Mesothelial cell of epicardium (in vitro differentiated cells): ENCODE measurements at places on chromosomes 3 and 15.

DNA sequence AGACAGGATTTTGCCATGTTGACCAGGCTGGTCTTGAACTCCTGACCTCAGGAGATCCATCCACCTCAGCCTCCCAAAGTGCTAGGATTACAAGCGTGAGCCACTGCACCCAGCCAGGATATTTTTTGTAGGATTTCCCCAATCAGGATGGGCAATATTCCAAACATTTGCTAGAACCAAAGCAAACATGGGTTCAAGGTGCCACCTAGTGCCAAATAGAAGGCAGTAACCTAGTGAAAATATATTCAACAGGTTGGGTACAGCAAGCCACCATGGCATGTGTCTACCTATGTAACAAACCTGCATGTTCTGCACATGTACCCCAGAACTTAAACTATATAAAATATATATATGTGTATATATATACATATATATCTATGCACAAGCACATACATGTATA, 185.9 kb upstream of the CADM2 start:
- no peak for DNase-seq

- DNase-seq = no peak
Observed at GRCh38 chr15:44427756-44428724, 611 bp downstream of the CTDSPL2 start.

GRCh38 chr3:183823963-183824362, 1.4 kb downstream of the MAP6D1 start:
- DNase-seq = no peak

- DNase-seq = no peak
Observed at GRCh38 chr3:189635339-189635738, 4.2 kb downstream of the TP63 start.

GRCh38 chr3:192514081-192514753, 213.1 kb downstream of the FGF12 start:
- peak; percentile 61 for DNase-seq

- DNase-seq = no peak
Observed at GRCh38 chr3:27507515-27508266, 23.5 kb upstream of the SLC4A7 start.

GRCh38 chr3:167559924-167560323, 86.1 kb upstream of the SERPINI2 start:
- no peak for DNase-seq

GRCh38 chr15:88707771-88708654, 69.2 kb downstream of the ISG20 start:
- DNase-seq = no peak

DNA sequence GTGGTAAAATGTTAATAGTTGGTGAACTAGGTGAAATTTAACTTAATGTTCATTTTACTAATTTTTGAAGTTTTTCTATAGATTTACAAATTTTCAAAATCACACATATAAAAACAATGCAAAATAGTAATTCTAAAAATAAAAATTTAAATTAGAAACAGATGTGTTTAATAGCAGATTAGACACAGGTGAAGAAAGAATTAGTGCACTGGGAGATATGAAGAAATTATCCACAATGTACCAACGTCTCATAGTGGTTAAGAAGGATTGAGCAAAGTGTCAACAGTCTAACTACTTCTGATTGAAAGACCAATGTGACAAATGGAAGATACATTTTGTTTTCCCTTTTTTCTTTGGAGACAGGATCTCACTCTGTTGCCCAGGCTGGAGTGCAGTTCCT, 26.5 kb downstream of the SPG11 start:
- DNase-seq = no peak

GRCh38 chr15:24957691-24958090, 2.9 kb downstream of the SNRPN start:
- DNase-seq = no peak

GRCh38 chr15:74786551-74787165, 4.8 kb downstream of the CSK start:
- DNase-seq = no peak

DNA sequence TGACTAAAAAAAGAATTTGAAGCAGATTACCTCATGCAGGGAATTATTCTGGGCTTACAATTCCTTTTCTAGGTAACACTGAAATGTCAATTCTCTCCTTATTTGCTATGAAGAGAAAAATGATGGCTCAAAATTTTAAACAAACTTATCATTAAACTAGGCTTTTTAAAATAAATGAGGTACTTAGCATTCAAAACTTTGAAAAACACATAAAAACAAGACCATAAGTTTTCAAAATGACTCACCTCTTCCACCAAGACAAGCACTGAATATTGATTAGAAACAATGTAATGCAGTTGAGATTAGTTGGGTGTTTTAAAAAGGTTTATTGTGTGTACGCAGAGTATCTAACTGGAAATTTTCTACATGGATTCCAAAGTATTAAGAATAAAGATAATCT, 154.6 kb downstream of the ADAM10 start:
- no peak for DNase-seq

DNA sequence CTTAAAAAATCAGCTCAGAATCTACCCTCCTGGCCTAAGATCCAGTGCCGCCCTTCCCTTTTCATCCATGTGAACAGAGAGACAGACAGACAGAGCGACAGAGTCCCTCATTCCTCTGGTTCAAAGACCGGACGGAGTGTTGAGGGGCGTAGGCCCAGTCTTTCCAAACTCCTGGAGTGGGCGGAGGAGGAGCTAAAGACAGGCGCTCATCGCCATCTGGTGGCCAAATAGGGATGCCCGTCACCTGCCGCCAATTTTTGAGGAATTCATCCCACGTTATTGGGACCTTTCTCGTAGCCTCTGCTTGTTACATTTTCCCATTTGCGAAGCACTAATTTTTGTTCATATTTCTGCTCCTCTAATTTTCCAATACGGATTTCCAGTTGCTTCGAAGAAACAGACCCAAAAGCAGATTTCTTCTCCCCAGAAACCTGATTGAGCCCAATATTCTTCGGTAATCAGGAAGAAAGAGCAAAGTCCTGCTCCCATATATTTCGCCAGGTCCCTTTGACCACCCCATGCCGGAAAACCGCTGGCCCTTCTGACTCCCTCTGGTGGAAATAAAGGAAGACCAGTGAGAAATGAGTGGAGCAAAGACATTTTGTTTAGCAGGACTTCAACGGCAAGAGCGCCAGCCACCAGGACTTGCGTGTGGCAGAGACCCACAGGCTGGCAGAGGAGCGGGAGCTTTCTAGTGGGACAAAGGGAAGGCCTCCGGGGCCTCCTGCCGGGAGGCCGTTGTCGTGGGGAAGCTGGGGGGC, 88.0 kb downstream of the LRRK1 start:
- DNase-seq = peak; percentile 46

- DNase-seq = no peak
Observed at GRCh38 chr3:153026026-153026425, 136.0 kb upstream of the RAP2B start.

DNA sequence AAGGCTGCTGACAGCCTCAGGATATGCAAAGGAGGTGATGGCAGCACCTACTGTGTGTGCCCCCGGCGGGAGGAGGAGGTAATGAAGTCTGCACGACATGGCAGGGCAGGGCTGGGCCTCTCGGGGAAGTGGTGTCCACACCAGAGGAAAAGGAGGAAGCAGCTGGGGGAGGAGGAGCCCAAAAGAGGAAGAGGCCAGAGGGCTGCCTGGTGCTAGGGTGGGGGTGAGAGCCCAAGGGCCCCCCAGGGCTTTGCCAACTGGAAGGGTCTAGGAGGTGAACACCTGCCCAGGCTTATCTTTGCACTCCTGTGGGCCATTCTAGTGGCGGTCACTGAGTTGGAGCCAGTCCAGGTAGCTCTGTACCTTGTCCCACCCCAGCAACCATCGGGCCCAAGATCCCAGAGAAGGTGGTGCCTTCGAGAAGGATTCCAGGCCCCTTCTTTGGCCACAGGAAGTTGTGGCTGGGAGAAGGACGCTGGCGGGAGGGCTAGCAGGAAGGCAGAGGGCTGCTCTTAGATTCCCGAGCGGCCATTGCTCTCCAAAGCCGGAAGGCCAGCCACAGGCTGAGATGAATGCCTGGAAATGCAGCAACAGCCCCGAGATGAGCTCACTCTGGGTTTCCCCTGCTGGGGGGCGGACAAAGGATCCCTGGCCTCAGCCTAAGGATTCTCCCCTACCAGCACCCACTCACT, 7.0 kb downstream of the GNAI2 start:
- no peak for DNase-seq

- DNase-seq = no peak
Observed at GRCh38 chr3:31790193-31791089, 190.6 kb downstream of the OSBPL10 start.

DNA sequence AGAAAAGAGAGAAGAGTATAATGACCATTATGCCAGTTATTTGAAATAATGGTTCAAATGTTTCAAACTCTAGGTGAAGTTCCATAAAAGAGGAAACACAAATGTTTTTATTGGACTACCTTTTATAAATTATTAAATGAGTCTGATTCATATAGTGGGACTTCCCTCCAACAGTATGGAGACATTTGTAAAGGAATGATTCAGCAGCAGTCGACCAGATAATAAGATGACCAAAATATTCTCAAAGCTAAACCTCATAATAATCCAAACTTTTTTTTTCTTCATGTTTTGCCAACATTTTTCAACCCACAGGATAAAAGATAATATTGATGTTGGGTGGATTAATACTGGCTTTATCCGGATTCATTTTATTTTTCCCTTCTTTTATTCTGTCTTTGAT, 18.8 kb downstream of the TIPARP start:
- no peak for DNase-seq

GRCh38 chr3:171838218-171838720, 4.9 kb upstream of the TMEM212 start:
- no peak for DNase-seq

DNA sequence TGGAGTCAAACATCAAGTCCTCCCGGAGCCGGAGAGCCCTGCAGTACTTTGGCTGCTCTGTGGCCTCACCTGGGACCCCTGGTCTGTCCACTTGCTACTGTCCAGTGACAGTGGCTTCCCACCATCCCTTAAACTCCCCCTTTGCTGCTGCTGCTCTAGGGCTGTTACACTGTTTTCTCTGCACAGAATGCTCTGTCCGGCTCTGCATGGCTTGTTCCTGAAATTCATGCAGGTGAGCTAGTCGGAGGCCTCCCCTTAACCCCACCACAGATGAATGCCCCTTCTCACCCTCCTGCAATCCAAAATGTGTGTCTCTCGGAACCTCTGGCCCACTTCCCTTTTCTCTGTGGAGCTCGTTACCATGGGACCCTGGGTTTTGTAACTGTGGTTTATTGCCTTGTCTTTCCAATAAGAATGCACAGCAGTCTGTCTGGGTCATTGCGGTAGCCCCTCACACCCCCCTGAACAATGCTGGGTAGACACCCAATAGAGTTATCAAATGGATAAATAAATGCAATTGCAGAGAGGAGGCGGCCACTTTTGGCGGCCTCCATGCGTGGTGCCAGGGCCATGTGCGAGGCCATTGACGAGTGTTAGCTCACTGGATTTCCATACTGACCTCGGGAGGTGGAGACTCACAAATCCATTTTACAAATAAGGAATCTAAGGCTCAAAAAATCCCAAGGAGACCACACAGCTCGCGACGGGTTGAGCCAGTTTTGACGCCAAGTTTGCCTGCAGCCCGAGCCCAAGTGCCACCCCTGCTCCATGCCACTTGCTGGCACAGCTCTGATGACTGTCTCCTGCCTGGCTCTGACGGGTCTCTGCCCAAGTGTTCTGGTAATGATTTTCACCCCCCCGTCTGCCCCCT, 48.5 kb downstream of the RGMA start:
- no peak for DNase-seq

DNA sequence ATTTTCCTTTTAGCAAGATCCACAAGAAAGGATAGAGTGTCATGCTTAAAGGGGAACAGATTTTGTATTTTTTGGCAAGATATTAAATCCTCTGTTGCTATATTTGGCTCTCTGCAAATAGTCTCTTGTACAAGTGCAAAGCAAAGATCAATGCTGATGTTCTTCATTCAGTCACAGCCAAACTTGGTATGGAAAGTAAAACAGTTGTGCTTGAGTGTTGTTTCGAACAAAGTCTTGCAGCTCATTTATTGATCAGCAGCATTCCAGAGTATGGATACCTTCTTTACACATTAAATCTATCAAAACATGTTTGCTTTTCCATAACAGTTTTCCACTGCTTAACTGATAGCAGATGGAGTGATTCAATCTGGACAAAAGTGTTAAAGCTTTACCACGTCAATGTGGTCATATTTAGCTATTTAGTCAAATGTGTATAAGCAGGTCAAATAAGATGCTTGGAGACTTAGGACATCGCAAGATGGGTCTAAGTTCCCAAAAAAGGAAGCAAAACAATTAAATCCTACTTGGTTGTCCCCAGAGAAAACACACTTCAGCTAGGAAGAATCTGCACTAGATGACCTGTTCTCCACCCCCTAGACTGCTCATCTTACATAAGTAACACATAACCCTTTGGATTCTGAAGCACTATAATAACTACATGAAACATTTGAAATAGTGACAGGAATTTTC, 52.4 kb downstream of the VGLL3 start:
- DNase-seq = no peak

- DNase-seq = no peak
Observed at GRCh38 chr15:49410641-49411040, 12.4 kb upstream of the FGF7 start.

- DNase-seq = no peak
Observed at GRCh38 chr15:94991718-94992117, 760.4 kb downstream of the MCTP2 start.

- DNase-seq = no peak
Observed at GRCh38 chr3:72745146-72745999, 102.9 kb downstream of the SHQ1 start.

- no peak for DNase-seq
Observed at GRCh38 chr3:12982619-12983101, 90.6 kb downstream of the IQSEC1 start.

DNA sequence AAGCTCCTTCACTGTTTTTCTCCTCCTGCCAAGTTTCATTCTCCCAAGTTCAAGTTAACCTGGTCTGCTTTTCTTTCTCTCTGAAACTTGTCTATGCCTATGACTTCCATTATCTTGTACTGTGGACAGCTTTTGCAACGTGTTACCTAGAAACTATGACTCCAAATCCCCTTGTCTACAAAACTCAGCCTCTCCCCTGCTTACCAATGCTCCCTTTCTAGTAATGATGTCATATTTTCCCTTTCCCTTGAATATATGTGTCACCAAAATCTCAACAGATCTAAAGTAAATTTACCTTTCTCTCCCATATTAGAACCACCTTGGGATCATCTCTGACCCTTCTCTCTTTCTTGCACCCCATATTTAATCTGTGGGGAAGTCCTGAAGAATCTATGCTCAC, 10.5 kb upstream of the ABHD2 start:
- no peak for DNase-seq

DNA sequence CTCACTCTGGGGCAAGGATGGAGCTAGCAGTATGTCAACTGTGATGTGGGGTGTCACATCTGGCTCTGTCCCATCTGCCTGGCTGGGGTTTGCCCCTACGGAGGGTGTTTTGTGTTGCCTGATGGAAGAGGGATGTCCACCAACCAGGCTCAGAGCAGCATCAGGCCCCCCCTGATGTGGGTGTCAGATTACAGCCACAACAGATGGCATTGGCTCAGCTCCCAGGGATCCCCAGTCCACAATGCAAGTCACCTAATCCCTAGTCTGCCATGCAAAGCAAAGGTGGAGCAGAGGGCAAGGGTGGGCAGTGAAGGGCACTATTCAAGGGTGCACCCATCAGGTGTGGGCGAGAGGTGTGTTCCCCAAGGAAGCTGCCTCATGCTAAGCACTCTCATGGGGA, 48.9 kb upstream of the AMOTL2 start:
- no peak for DNase-seq

- no peak for DNase-seq
Observed at GRCh38 chr15:90451053-90451850, 63.2 kb downstream of the IQGAP1 start.
